ENCODE measurements at places on chromosomes 4 and X. TPM values are rescaled to one million over a fixed set of nuclear protein-coding genes. Genes with fewer than 3 reads are reported as not detected.

GRCh38 chr4:93201471-93202096 is 627.0 kb upstream of the ATOH1 start:
- DNase-seq = no peak

GPC3 gene
- polyA plus RNA-seq = 1,259 TPM

TMEM150C gene
- polyA plus RNA-seq = 22.1 TPM

- DNase-seq = no peak
Measured at GRCh38 chrX:750263-750662, 119.7 kb downstream of the SHOX start.

DNA sequence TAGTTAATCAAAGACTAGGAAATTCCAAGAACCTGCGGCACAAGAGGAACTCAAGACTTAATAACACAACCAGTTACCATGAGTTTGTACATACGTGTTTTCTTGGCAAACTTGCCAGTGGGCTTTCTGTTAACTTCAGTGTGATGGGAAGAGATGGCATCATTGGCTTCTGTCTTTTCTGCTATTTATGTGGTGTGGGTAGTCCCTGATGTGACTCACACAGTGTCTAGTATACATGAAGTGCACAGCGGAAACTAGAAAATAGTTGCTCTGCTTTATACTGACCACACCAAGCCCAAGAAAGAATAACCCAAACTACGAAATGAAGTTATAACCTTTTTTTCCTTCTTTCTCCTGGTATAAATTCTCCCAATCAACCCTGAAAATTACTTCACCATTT is 24.5 kb downstream of the DAPP1 start:
- DNase-seq = no peak
